ENCODE measurements at places on chromosomes 6 and 20. TPM values are rescaled to one million over a fixed set of nuclear protein-coding genes. Genes with fewer than 3 reads are reported as not detected.
A peak's percentile ranks its signal among the peaks of the same experiment; 100 is the strongest.

The C6orf52 gene
- not detected for total RNA-seq

The TRMT11 gene
- 11.3 TPM for total RNA-seq

GRCh38 chr20:11826334-11826733 is 91.4 kb upstream of the BTBD3 start:
- no peak for DNase-seq

- DNase-seq: peak; percentile 49
These were observed 83.9 kb upstream of the CEP85L start for GRCh38 chr6:118735320-118735719.

DNA sequence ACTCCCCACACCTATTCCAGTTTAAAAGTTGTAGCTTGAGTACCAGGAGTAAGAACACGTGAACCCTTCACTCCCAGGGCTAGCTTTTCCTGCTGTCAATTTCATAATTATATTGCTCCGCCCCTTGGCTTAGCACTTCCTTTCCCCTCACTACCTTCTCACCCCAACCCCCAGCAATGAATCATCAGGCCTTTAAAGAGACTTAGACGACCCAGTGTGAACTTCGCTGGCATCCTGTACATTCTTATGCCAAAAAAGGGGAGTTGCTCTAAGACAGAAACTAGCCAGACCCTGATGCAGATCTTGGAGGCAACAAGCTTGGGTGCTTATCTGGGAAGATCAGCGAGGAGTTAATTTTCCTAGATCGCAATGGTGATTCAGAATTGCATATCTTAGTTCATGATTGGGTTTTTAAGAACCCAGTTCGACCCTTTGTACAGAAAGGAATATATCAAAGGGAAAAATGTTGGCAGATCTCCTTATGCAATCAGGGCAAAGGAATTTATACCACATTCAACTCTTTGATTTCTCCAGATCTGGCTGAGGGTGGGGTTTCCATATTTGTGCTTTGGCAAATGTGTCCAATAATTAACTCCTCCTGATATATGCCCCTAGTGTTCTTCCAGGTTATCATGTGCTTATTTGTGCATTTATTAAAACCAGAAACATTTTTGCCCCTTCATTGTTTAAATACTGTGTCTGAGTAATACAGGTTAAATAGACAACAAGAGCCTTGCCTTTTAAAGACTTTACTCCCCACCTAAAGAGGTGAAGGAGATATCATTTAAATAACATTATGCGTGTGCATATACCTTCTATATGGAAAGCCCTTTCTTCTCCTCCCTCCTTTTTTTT is 8.1 kb upstream of the ATXN1 start:
- DNase-seq: peak; percentile 91

The VSX1 gene
- not detected for total RNA-seq

- no peak for DNase-seq
These were observed 20.4 kb upstream of the ITPR3 start for GRCh38 chr6:33600761-33601160.

The SLC35D3 gene
- total RNA-seq: not detected
